ENCODE measurements at places on chromosomes 16 and 17.

DNA sequence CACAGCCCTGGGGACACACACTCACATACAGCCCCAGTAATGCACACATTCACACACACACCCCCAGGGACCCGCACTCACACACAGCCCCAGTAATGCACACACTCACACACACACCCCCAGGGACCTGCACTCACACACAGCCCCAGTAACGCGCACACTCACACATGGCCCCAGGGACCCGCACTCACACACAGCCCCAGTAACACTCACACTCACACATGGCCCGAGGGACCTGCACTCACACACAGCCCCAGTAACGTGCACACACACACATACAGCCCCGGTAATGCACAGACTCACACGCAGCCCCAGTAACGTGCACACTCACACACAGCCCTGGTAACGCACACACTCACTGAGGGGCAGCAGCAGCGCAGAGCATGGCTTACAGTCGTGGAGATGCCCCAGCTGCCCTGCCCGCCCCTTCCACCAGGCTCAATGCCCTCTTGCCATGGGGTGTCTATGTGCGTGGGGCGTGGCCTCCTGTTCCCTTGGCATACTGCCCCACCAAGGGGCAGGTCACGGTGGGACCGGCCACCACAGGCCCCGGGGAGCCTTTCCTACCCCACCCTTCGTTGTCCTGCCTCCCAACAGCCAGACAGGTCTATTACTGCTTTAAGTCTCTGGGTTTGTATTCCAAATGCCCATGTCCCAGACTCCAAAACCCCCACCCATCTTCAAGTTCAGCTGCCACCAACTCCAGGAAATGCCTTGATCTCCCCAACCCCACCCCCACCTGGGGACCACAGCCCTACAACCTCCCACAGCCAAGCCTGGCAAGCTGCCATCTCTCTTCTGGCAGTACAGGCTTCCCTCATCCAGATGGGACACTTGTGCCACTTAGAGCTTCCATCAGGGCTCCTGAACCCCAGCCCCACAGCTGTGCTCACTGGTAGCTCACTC, 2.7 kb downstream of the CCDC102A start:
- DNase-seq: peak; percentile 4

DNA sequence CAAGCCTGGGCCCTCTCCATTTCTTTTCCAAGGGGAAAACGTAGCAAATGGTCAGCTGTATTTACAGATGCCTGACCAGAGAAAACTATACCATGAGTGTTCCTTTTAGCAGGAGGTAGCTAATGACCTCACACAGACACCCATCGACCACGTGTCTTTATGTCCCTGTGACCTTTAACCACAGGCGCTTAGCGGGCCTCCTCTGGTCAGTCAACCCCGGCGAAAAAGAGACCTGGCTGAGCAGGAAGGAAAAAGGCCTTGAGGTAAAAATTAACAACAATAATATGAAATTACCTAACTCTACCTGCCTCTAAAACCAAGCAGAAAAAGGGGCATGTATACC, 9.1 kb downstream of the NUDT16L1 start:
- DNase-seq: no peak

DNA sequence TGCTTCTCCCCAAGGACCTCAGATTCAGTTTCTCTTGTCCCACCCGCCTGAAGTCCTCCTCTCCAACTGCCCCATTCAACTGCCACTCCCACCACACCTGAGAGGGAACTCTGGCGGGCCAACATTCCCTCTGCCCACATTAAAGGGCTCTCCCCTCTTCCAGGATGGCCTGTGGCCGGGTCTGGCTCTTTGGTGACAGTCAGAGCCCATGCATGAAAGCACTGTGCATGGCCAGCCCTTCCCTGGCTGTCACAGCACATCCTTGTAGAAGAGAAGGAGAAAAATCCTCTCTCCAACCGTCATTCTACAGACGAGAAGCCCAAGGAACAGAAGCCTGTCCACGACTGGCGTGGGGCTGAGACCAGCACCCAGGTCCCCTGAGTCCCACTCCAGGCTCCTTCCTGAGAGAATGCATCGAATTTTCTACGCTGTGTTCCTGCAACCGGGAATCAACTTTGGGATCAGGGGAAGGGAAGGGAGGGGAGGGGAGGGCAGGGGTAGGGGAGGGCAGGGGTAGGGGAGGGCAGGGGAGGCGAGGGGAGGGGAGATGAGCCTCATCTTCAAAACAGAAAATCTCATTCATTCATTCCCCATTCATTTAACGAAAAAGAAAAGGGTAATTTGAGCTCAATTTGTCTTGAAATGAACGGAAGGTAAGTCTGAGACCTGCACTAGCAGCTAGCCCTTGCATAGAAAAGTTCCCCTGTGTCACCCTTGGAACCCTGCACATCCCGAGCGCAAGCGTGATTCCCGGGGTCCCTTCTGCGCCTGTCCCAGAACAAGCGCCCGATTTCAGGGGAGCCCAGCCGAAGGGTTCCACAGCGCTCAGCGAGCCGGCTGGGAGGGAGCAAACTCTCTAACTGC, at the start of gene ABCC12:
TSS of gene ABCC12 (minus strand) at position 68 of the 864 bp plus-strand sequence. CDS start 9,569 bp downstream, outside the sequence.
- no peak for DNase-seq

- DNase-seq: peak; percentile 39
Measured at GRCh38 chr16:89720551-89720812, 216 bp downstream of the VPS9D1 start.

- DNase-seq: peak; percentile 29
Measured at GRCh38 chr16:50593410-50594150, 45.4 kb downstream of the NKD1 start.

DNA sequence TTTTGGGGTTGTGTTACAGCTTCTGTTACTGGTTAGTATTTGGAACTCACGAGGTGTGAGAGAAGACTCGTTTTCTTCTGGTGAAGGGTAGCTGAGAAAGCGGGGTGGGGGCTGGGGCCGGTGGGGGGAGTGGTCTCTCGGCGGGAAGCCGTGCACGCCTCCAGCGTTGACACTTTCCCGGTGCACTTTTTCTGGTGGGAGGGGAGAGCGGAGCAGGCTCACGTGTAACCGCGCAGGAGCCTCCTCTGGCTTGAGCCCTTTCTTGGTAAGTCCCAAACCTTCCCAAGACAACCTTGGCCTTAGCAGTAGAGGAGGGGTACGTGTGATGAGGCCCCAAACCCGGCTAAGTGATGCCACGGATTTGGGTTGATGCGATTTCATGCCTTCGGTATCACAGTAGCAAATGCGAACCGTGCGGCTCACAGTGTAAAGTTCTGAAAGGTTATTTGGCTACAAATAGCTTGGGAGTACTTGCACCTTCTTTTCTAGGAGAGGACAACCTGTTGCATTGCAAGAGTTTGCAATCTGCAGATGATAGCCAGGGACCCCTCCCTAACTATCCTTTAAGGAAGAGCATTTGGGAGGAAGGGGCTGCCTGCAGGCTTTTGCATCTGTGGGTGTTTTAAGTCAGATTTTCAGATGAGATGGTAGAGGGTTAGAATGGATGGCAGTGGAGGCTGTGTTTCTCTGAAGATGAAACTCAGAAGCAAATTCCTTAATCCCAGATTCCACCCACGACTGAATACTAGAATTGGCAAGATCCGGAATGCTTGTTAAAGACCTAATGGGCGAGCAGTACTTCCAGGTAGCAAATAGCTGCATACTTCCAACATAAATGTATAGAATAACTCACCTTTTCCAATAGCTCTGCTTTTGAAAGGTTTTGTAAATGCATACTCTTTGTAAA, 1.5 kb downstream of the HLF start:
- no peak for DNase-seq

GRCh38 chr17:8375738-8376259, 705 bp downstream of the KRABD2 start:
- DNase-seq: no peak

GRCh38 chr17:72373910-72374741, 253.3 kb downstream of the SOX9 start:
- DNase-seq: no peak

DNA sequence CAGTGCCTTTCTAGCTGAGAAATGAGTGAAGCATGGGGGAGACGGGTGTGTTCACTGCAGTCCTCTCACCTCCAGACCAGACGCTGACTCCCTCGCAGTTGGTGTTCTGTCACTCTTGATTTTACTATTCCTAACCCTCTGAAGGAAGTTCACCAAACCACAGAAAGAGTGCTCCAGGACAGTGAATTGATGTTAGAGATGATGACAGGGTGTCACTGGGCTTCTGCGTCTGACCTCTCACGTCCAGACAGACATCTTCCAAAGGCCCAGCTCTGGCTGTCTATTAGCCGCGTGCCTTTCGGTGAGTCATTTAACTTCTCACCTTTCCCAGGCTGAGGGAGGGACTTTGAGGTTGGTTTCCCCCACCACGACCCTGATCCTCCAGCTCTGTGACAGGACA, 8.2 kb downstream of the CRAMP1 start:
- no peak for DNase-seq

GRCh38 chr16:56320811-56321558, 104.4 kb downstream of the AMFR start:
- DNase-seq: no peak

GRCh38 chr16:85601730-85602401, 11.3 kb upstream of the GSE1 start:
- no peak for DNase-seq

GRCh38 chr17:82871056-82871775, 31.4 kb upstream of the ZNF750 start:
- DNase-seq: no peak

DNA sequence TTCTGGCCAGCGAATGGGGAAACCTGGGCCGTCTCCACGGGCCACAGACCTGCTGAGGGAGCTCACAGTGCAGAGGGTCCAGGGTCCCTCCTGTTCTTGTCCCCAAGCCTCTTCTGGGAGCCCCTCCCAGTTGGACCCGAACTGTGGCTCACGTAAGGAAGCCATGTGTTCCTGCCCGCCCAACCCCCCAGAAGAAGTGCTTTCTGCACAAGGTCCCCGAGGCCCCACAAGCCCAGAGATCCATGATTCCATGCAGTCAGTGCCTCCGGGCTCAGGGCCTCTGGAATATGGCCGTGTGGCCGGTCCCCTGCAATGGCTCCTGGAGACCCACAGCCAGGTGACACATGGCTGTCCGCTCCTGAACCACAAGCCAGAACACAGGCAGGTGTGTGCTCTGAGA, 272.4 kb downstream of the C16orf95 start:
- no peak for DNase-seq

- no peak for DNase-seq
Measured at GRCh38 chr17:74803388-74803930, 27.3 kb upstream of the NAT9 start.

DNA sequence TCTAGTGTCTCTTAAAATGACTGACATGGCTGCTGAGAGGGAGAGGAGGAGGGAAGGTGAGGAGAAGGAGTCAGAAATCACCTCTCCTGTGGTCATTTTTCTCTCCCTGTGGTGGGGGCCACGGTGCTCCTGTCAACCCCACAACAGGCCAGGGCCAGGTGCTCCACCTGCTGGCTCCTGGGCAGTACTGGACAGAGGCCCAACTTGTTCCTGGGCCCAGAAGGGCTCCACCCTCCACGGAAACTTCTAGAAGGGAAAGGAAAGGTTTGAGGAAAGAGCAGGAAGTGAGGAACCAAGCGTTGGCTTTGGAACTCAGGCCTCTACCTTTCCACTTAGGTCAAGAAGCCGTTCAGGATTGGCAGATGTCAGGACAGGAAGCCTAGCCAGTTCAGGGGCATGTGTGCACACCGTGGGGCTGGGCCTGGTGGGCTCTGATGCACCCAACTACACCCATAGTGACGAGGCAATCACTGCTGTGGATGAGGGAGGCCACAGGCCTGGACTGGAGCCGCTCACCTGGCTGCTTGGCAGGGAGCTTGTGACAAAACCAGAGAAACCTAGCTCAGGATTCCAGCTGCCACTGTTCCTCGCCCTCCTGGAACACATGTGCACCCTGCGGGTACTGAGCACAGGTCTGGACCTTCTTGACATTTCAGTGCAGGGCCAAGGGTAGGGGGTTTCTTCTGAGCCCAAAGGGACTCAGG, 36.1 kb downstream of the WNT3 start:
- DNase-seq: peak; percentile 63

DNA sequence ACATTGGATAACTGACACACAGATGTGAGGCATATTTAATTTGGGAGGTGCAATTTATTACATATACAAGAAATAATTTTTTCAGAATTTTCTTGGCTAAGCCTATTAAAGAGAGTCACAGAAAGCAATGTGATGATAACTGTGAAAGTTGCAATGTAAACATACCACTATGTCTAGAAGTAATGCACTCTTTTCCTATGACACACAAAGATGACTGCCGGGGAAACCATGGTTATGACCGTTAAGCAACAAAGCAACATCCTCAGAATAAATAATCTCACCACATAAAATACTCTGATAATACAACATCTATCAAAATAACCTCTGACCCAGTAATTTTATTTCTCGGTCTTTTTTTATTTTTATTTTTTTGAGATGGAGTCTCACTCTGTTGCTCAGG, 10.5 kb upstream of the QRICH2 start:
- no peak for DNase-seq
